Daoy (cell line): ENCODE measurements at places on chromosomes 16 and 17. TPM values are rescaled to one million over a fixed set of nuclear protein-coding genes. Genes with fewer than 3 reads are reported as not detected.

The SPECC1 gene
- total RNA-seq = 38.8 and 43.0 TPM in 2 replicates

The SHISA9 gene
- 0.46 TPM in 1 of 2 replicates, not detected in the other for total RNA-seq

DNA sequence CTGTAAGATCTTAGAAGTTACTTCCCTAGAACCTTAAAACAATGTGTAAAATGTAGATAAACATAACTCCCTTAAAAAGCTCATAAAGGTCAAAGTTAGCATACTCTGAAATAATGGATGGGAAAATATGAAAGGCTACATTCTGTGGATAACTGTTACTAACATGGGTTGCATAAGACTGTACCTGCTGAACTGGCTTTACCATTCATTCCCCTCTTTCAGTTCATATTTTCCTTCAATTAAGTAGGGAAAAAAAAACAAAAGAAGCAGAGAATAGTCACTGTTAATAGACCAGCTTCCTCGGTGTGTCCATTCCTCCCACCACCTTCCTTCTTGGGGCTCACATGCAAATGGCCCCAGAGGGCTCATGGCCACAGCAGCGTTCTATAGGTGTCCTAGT, 7.5 kb upstream of the MEIOB start:
- DNase-seq = no peak

The TEKT1 gene
- total RNA-seq = not detected in 2 replicates

The NSF gene
- total RNA-seq = 44.1 and 49.7 TPM in 2 replicates

DNA sequence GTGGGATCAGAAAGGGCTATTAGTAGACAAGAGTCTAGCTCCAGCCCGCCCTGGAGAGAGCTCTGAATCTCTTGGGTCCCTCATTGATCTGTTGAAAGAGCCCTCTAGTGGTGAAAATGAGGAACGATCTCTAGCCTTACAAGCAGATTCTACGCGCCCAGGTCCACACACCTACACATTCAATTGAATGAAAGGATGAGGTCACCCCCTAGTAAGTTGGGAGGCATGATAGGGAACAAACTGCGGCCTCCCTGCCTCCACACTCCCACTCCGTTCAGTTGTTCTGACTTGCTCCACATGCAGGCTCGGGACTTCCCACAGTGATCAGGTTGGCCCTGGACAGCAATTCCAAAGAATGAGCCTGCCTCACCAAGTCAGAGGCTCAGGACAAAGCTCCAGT, 2.9 kb upstream of the CACNG3 start:
- DNase-seq = peak; percentile 37

The KRTAP17-1 gene
- not detected in 2 replicates for total RNA-seq

DNA sequence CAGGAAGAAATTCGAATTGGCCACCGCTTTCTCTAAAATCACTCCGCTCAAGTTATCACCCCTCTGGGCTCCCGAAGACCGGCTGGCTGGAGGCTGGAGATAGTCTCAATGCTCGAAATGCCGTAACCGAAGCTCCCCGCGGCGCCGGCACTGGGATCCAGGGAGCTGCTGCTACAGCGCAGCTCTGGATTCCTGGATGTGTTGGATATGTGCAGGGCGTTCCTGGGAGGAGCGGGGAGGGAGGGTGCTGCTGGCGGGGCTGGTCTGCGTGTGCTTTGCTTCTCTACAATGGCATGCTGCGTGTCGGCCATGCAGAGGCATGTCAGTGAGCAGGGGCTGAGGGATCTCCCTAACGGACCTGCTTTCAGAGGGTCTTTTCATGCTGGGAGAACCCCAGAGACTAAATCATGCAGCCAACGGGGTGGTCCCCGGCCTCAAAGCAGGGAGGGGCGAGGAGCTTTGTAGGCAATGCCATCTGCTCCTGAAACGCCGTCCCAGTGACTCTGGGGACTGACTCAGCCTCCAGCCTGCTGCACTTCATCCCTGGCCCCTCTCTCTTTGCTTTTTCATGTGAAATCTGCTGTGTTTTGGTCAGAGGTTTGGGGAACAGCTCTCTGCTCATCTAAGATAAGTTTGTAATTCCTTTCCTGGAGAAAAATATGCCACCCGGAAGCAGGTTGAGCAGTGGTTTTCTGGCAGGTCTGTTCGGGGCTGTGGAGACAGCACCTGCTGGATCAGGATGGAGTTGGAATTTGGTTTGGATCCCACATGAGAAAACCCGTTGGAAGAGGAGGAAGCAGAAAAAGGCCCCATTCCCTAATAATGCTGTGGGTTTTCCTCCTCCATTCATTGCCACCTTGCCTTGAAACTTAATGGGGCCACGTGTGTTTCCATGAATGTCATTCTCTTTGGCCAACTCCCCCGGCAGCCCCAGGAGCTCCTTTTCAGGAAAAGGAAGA, 311.4 kb downstream of the SEC14L1 start:
- DNase-seq = peak; percentile 84

The SECTM1 gene
- total RNA-seq = 0.51 and 0.65 TPM in 2 replicates

GRCh38 chr16:9035996-9036395, 55.4 kb upstream of the HAPSTR1 start:
- DNase-seq = no peak

The CDK10 gene
- total RNA-seq = 9.9 and 11.4 TPM in 2 replicates

The MYH1 gene
- total RNA-seq = not detected in 2 replicates

The KRTAP9-2 gene
- not detected in 2 replicates for total RNA-seq

DNA sequence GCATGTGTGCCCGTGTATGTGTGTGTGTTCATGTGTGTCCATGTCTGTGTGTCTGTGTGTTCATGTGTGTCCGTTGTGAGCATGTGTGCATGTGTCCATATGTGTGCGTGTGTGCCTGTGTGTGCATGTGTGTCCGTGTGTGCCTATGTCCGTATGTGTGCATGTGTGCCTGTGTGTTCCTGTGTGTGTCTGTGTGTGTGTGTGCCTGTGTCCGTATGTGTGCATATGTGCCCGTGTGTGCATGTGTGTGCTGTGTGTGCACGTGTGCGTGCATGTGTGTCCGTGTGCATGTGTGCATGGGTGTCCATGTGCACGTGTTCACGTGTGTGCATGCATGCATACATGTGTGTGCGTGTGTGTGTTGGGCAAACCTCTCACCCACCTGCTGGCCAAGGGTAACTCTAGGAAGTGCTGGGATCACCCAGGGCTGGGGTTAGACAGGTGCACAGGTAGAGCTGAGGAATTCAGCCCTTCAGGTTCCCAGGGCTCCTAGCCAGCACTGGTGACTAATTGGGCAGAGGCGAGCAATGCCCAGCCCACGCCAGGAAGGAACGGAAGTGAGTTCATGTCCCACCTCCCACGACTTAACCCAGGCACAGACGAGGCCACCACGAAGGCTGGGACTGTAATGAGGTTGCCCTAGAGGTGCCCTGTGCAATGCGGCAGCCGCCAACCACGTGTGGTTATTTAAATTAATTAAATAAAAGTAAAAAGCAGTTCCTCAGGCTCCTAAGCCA, 8.2 kb upstream of the CSNK1D start:
- peak; percentile 94 for DNase-seq

DNA sequence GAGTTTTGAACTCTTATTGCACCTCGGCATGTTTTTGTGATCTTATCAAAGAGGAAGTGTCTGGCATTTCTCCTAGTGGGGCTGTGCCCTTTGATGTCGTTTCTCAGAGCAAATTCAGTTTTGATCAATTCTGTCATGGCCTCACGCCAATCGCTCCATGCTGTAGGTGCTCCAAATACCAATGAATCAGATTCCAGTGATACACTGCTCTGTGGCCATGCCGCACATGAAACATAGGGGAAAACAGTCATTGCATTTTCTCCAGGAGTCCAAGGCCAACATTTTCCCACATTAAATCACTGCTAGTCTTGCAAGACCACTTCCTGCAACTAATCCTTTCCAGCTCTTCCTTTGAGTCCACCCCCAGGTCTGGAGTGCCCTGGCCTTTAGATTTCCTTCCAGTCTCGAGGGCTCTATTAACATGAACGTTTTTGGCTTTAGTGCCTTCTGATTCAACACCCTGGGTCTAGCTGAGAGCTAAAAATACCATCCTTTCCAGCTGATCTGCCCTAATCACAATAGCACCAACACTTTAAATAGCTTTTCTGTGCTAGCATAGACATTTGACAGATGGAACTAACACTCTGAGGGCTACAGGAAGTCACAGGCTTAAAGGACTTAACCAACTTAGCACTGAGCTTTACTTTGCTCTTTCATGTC, 18.2 kb upstream of the RASL10B start:
- peak; percentile 42 for DNase-seq

DNA sequence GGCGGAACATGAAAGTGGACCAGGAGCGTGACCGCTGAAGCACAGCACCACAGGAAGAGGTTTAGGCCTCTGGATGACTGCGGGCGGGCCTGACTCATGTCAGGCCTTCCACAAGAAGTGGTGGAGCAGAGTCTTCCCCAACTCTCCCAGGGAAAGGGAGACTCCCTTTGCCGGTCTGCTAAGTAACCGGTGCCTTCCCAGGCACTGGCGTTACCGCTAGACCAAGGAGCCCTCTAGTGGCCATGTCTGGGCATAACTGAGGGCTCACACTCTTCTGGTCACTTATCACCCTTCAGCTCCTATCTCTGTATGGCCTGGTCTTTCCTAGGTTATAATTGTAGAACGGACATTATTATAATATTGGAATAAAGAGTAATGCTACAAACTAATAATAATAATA, 1931.9 kb downstream of the TP53TG3F start:
- peak; percentile 21 for DNase-seq

The TMC8 gene
- not detected in 2 replicates for total RNA-seq

The ITGAL gene
- not detected in 2 replicates for total RNA-seq

The ZNF385C gene
- total RNA-seq = 0.34 and 0.63 TPM in 2 replicates

GRCh38 chr17:81415681-81416080, 20.4 kb downstream of the BAHCC1 start:
- no peak for DNase-seq

GRCh38 chr17:30790279-30790678, 34.2 kb downstream of the CRLF3 start:
- DNase-seq = no peak

DNA sequence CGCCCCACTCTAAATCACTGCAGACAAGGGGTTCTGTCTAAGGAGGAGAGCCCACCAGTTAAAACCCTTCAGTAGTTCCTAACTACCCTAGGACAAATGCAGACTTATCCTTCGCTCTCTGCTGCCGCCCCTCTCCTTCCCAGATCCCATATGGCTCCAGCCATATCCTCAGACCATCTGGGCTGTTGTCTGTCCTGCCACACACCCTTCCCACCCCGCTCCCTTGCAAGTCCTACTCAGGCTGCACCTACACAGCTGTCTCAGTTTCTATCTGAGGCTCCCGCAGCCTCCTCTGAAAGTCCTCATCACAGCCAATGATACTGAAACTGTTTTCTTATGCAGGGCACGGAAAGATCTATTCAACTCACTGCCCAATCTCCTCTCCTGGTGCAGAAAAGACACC, 720 bp upstream of the BCKDK start:
- no peak for DNase-seq

DNA sequence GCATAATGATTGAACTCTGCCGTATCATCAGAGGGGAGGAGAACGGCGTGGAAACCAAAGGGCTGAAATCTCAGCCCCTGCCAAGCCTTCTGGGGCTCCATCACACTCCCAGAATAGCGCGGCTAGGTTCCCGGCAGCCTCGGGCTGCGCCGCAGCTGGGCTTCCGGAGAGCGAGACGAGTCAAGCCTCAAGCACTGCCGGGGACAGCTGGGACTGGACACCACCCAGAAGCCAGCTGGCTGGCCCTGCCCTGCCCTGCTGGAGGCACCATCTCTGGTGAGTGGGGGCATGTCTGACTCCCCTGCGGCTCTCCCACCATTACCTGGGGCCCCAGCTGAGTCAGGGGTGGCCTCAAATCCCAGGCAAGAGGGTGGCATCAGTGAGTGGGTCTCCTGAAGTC, 7.2 kb upstream of the GPRC5C start:
- no peak for DNase-seq

DNA sequence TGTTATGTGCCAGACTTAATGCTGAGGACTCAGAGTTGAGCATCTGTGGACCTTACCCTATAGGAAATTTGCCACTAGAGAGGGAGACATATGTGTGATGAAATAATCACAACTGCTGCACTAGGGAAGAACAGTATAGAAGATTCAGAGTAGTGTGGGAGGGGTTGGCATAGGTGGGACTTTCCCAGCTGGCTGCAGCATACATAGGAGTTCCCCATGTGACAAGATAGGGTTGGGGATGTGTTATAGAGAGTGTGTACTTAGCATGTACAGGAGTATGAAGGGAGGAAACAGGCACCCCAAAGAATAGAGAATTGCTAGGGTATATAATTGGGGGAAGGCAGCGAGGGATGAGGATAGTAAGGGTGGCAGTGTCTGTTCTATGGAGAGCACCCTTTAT, 2.9 kb downstream of the NUP93 start:
- no peak for DNase-seq

- DNase-seq = no peak
Measured at GRCh38 chr17:17363638-17364337, 60.6 kb downstream of the NT5M start.

The CCL17 gene
- total RNA-seq = not detected in 2 replicates

DNA sequence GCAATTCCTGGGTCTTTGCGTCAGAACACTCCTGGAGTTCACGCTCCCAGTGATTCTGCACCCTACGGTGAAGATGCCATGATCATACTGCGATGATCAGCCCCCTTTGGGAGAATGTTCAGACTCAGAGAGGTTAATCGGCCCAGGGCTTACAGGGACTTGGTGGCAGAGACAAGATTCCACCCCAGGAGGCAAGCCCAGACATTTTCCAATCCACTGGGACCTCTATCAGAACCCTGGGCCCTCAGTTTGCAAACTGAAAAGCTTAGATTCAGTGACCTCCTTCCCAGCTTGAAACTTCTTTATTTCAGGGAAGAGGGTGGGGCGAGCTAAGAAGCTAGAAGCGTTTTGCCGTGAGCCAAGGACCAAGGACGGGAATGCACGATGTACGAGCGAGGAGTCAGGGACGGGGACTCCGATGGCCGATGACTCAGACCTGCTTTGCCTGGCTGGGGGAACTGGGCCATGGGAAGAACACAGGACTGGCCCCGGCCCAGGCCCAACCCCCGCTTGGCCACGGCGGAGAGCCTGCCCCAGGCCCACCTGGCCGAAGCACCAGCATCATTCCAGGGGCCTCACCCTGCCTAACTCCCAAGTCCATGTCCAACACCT, 34.7 kb downstream of the SOCS3 start:
- peak; percentile 75 for DNase-seq

The AOC2 gene
- total RNA-seq = 0.89 and 1.0 TPM in 2 replicates

DNA sequence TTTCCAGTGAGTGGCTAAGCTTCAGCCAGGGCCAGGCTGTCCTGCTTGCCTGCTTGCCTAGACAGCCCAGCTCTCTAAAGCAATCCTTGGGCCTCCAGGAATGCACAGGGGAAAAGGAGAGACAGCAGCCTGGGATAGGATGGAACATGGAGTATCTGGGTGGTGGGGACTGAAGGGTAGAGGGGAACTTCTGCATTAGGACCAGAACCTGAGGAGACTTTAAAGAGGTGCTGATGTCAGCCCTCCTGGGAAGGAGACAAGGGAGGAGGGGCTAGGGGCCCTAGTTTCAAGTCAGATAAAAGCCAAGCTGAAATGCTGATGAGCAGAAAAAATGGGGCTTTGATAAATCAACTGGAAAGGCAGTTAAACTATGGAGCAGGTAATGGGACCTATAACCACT, 1.8 kb downstream of the HOXB7 start:
- DNase-seq = no peak
